ENCODE measurements at places on chromosomes 4 and X. TPM values are rescaled to one million over a fixed set of nuclear protein-coding genes. Genes with fewer than 3 reads are reported as not detected.

GRCh38 chr4:150342945-150343344, 239.0 kb upstream of the MAB21L2 start:
- H3K4me1 ChIP-seq, result peaks cover 34% of the 10 kb centered on the region
- peak; percentile 75 for DNase-seq
- peak overlapping the region; percentile 28 for H3K27ac ChIP-seq
- H3K27me3 ChIP-seq, result no peaks in the 10 kb centered on the region

DNA sequence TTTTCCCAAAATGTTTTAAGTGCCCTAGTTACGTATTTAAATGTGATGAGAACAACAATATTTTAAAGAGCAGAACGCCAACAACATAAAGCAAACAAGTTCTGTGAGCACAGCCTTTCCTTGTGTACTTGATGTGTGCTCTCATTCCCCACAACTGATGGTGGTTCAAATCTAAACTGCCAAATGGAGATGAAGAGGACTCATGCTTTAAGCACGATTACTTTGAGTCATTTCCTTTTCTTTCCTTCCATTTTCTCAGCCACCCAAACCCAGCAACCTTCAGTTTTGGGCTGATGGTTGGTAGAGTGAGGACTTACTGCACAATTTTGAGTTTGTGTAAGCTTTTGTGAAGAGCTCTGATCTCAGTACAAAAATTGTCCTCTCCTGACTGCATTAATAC, 1.7 kb downstream of the NSD2 start:
- peaks cover 31% of the 10 kb centered on the region for H3K4me1 ChIP-seq
- peak overlapping the region; percentile 97 for H3K4me3 ChIP-seq
- no peaks in the 10 kb centered on the region for H3K27me3 ChIP-seq
- no peak for DNase-seq
- H3K36me3 ChIP-seq, result no peaks in the 10 kb centered on the region

DNA sequence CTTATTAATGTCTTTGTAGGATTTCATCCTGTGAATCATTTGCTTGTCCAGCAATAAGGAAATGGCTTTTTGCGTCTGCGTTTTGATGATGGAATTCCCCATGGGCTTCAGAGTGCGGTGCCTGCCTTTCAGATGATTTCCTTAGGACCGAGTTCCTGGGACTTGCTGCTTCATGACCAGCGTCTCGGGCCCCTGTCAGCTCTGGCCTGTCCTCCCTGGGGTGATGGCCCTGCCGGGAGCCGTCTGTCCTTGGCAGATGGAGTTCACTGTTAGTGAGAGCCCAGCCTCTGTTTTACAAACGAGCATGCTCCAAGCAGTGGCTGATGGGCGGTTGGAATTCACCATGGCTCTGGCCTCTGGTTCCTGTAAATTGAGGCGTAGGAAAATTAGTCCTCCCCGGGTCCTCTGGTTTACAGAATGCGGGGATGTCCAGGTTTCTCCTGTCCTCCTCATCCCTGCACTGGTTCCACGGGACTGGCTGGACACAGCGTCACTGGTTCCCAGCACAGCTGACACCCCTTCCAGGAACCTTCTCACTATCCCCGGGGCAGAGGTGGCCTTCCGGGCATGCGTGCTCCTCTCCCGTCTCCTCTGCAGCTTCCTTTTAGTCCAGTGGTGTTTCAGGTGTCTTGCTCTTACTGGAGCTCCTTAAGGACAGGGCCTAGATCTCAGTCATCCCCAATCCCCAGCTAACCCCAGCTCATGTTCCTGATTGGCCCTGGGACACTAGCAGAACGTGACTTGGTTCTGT, 34.9 kb downstream of the TBC1D14 start:
- no peak overlapping the region for H3K4me3 ChIP-seq
- H3K27ac ChIP-seq, result peak overlapping the region; percentile 62

- no peaks in the 10 kb centered on the region for H3K27me3 ChIP-seq
- H3K27ac ChIP-seq, result no peak overlapping the region
- no peaks in the 10 kb centered on the region for H3K36me3 ChIP-seq
- no peak for DNase-seq
Observed at GRCh38 chr4:166308647-166309046, 435.6 kb downstream of the TLL1 start.

DNA sequence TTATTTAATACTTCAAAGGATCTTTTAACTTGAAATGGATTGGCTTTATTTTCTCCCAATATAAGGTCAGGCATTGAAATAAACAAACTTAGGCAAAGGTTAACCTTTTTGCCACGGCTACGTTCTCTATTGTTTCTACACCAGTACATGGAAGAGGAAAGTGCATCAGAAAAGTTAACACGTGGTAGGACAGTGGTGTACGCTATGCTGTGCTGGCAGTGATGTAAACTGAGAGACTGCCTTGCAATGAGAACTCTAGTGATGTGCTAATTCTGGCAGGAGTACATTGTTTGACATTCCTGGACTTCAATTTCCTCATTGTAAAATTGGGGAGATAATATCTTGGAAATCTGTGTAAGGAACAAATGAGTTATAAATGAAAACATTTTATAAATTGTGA, 208.2 kb downstream of the TMA16 start:
- DNase-seq, result no peak
- no peak overlapping the region for H3K4me3 ChIP-seq
- no peaks in the 10 kb centered on the region for H3K36me3 ChIP-seq
- no peaks in the 10 kb centered on the region for H3K27me3 ChIP-seq
- H3K27ac ChIP-seq, result no peak overlapping the region

GRCh38 chrX:67545893-67546495, 2.2 kb downstream of the AR start:
- H3K4me3 ChIP-seq, result peak overlapping the region; percentile 36
- no peaks in the 10 kb centered on the region for H3K27me3 ChIP-seq
- DNase-seq, result peak; percentile 71
- peak overlapping the region; percentile 81 for H3K27ac ChIP-seq
- no peaks in the 10 kb centered on the region for H3K4me1 ChIP-seq

ADH1B gene
- total RNA-seq, result 583 TPM
